ENCODE measurements at places on chromosomes 4 and X. TPM values are rescaled to one million over a fixed set of nuclear protein-coding genes. Genes with fewer than 3 reads are reported as not detected.

GRCh38 chrX:15761564-15762191, 23.6 kb downstream of the CA5B start:
- peak; percentile 20 for DNase-seq

GRCh38 chr4:122012735-122013134, 60.9 kb upstream of the TRPC3 start:
- no peak for DNase-seq

GRCh38 chrX:108131471-108131870, 39.9 kb downstream of the ATG4A start:
- peak; percentile 88 for DNase-seq

ETNPPL gene
- not detected for total RNA-seq

ATP2B3 gene
- total RNA-seq = 0.07 TPM

SPIN4 gene
- total RNA-seq = 7.5 TPM

GRID2 gene
- not detected for total RNA-seq

EVC gene
- total RNA-seq = 21.3 TPM

XG gene
- total RNA-seq = 0.44 TPM

DNA sequence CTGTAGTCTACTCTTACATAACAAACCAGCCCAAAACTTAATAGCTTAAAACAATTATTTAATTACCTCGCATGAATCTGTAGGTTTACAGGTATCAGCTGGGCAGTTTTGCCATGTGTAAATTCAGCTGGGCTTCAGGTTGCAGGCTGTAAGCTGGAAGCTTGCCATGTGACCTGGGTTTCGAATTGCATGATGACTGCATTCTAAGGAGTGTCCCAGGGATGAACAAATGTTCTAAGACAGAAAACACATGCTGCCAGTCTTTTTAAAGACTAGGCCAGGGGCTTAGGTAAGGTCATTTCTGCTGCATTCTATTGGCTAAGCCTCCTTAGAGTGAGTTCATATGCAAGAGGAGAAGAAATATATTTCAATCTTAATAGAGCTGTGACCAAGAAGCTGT, 44.8 kb downstream of the GRIA2 start:
- no peak for DNase-seq

DNA sequence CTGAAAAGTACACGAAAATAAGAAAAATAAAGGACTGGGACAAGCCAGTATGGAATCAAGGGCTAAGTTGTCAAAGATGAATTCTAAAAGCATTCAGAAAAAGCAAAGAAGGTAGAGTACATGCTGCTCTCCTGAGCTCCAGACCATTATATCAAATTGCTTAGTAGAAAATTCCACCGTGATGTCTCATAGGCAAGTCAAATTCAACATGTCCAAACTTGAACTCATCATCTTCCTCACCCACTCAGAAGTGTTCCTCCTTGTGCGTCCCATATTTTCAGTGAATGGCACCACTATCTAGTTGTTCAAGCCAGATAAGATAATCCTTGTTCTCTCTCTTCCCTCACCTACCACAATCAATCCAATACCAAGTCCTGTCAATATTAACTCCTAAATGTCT, 37.5 kb upstream of the IL13RA2 start:
- no peak for DNase-seq

Measured in endothelial cell of umbilical vein (primary cell).